GM23248 (cell line): ENCODE measurements at places on chromosomes 12 and 14. TPM values are rescaled to one million over a fixed set of nuclear protein-coding genes. Genes with fewer than 3 reads are reported as not detected.

Gene SAMD15
- polyA plus RNA-seq, result 0.95 and 1.3 TPM in 2 replicates

Gene KSR2
- polyA plus RNA-seq, result not detected in 2 replicates

Gene GPRC5D
- polyA plus RNA-seq, result not detected in 2 replicates

Gene MYO1H
- polyA plus RNA-seq, result not detected in 2 replicates

Gene KLRF1
- polyA plus RNA-seq, result not detected in 2 replicates

Gene BCL2L2
- polyA plus RNA-seq, result 6.4 and 8.1 TPM in 2 replicates

Gene PTPRB
- polyA plus RNA-seq, result 3.8 and 5.1 TPM in 2 replicates

Gene C12orf50
- polyA plus RNA-seq, result not detected in 2 replicates

Gene RTL1
- polyA plus RNA-seq, result 0.19 and 0.36 TPM in 2 replicates

Gene RNASE7
- not detected in 2 replicates for polyA plus RNA-seq

Gene FOXN4
- not detected in 2 replicates for polyA plus RNA-seq

Gene ANG
- 11.9 and 12.2 TPM in 2 replicates for polyA plus RNA-seq
